ENCODE measurements at places on chromosomes 3 and 15. TPM values are rescaled to one million over a fixed set of nuclear protein-coding genes. Genes with fewer than 3 reads are reported as not detected.

DNA sequence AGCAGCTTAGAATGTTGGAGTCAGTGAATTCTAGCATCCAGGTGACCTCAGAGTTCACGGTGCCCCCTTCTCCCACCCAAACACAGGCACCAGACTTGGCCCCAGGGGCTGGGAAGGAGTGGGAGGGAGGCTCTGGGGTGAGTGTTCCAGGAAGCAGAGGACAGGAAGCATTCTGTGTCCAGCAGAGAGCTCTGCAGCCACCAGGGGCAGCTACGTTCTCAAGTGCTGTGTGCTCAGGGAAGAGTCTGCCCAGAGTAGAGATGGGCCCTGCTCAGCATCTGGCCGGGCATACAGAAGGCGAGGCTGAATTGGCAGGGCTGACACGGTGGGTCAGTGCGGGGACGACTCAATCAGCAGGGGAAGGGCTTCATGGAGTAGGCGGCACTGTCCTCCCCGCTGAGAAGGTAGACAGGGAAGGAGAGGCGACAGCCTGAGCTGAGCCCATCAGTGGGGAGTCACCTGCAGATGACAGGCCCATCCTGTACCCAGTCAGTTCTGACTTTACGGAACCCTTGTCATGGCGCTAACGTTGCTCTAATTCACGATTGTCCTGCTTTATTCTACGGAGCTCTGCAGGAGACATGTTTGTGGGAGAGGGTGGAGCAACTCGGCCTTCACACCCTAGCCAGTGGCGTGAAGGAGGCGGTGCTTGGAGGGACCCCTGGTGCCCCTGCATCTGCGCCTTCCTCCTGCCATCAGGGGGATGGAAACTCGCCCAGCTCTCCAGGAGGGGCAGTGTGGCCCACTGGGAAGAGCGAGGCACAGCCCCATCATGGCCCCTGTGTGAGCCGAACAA lies 82.2 kb downstream of the C3orf70 start:
- peak; percentile 25 for DNase-seq

DNA sequence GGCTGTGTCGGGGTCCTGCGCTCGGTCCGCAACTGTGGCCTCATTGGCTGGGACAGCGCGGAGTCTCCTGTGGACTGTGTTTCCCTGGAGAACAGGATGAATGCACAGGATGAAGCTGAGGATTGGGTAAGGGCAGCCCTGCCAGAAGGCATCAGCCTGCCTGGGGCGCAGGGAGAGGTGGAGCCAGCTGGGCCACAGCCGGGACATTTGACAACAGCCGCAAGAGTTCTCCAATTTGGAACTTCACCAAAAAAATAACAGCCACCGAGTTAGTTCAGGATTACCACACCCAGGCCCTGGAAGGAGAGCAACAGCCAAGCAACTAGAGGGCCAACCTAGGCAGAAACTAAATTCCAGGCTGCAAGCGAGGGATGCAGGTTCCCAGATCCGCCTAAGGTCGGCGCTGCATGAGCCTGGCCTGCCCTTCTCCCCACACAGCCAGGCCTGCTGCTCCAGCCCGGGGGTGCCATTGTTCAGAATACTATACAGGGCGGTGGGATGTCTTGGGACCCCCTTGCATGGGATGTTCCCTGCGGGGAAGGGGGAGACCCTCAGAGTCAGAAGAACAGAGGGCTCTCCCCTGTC lies 229.3 kb downstream of the OCA2 start:
- no peak for DNase-seq

Gene CDC25A
- total RNA-seq = 10.6 TPM

Gene MOBP
- not detected for total RNA-seq

Gene PTX3
- 96.7 TPM for total RNA-seq
